Activated T-helper 2 cell treated with anti-CD3 and anti-CD28 coated beads, Interferon-gamma antibody, Interleukin-2, Interleukin-4, amounts not matched to agents 10 μg/mL and 5 μg/mL and 100 μg/mL, durations not matched to agents 14 hours and 24 hours and 36 hours (primary cell): ENCODE measurements at places on chromosomes 13 and 19. TPM values are rescaled to one million over a fixed set of nuclear protein-coding genes. Genes with fewer than 3 reads are reported as not detected.

- no peak for DNase-seq
- H3K27me3 ChIP-seq, result peaks cover 77% of the 10 kb centered on the region
- H3K27ac ChIP-seq, result no peak overlapping the region
These were observed 36.4 kb upstream of the IGFL4 start for GRCh38 chr19:46076951-46077814.

GRCh38 chr19:29836409-29836825, 24.6 kb downstream of the CCNE1 start:
- peak overlapping the region; percentile 97 for H3K27ac ChIP-seq
- peak; percentile 56 for DNase-seq
- peaks cover 38% of the 10 kb centered on the region for H3K4me1 ChIP-seq
- H3K36me3 ChIP-seq, result no peaks in the 10 kb centered on the region
- H3K4me3 ChIP-seq, result peak overlapping the region; percentile 49

DNA sequence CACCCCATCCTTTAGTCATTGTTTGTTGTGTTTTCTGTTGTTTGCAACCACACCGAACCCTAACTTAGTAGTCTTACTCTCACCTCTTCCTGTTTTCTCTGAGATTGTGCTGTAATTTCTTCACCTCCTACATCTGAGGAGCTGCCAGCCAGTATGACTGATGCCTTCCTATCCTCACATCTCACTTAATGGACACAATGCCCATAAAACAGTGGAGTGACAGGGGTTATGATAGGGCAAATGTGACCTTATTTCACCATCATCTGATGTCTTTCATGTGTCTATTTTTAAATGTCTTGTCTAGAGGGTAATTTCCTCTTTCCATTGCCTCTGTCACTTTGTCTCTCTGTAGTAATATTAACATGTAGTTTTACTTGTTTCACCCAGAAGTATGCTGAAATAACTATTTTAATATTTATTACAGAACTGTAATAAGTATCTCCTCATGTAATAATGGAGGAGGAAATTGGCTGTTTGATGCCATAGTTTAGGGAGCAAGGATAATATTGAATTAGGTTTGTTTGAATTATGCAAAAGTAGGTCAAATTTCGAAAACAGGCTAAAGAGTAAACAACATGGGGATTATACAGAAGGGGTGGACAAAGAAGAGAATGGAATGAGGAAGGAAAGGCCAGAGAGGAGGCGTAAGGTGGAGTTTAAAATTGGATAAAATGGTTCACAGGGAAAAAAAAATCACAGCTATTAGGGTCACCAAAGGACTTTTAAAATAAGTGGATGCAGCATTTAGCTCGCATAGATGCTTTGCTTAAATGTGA, 103.5 kb upstream of the SPRY2 start:
- H3K4me3 ChIP-seq, result no peak overlapping the region
- no peaks in the 10 kb centered on the region for H3K36me3 ChIP-seq

DNA sequence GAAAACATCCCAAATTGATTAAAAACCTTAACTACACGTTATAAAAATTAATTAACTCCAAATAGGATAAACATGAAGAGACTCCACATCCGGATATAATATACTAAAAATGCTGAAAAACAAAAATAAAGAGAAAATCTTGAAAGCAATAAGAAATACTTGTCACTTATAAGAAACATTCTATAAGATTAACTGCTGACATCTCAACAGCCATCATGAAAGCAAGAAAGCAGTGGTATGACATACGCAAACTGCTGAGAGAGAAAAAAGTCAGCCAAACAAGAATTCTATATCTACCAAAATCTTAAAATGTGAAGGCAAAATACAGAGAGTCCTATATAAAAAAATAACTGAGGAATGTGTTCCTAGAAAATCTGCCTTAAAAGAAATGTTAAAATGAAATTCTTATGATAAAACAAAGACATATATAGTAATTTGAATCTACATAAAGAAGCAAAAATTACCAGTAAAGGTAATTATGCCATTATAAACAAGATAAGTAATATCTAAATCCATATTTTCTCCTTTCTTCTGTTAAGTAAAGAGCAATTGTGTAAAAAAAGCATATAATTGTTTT, 1851.1 kb downstream of the PCDH9 start:
- no peak for DNase-seq
- H3K27me3 ChIP-seq, result no peaks in the 10 kb centered on the region
- no peaks in the 10 kb centered on the region for H3K4me1 ChIP-seq
- H3K4me3 ChIP-seq, result no peak overlapping the region

GRCh38 chr13:25958986-25959385, 92.8 kb downstream of the SHISA2 start:
- H3K36me3 ChIP-seq, result no peaks in the 10 kb centered on the region
- peaks cover 10% of the 10 kb centered on the region for H3K27me3 ChIP-seq

- H3K27me3 ChIP-seq, result no peaks in the 10 kb centered on the region
- H3K4me3 ChIP-seq, result peak overlapping the region; percentile 47
- H3K36me3 ChIP-seq, result peaks cover 82% of the 10 kb centered on the region
- H3K27ac ChIP-seq, result peak overlapping the region; percentile 85
These were observed 32.0 kb downstream of the NDFIP2 start for GRCh38 chr13:79512950-79513349.

DNA sequence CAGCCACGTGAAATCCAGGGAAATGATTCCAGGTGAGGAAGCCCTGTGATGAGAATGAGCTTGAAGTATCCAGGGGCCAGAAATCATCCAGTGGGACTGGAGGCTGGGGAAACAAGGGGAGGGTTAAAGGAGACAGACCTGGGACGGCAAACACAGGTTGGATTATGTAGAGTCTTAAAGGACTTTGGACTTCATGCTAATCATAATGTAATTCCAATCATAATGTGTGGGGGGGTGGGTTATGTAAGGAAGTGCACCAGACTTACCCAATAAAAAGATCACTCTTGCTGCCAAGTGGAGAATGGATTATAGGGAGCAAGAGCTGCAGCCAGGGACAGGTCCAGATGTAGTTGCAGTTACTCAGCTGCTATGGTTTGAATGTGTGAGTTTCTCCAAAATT, 16.1 kb upstream of the CYSLTR2 start:
- peaks cover 12% of the 10 kb centered on the region for H3K27me3 ChIP-seq
- H3K4me3 ChIP-seq, result no peak overlapping the region
- no peak overlapping the region for H3K27ac ChIP-seq
- H3K4me1 ChIP-seq, result peaks cover 2% of the 10 kb centered on the region
- H3K36me3 ChIP-seq, result no peaks in the 10 kb centered on the region
- no peak for DNase-seq

GRCh38 chr13:59261928-59262488, 901.7 kb downstream of the DIAPH3 start:
- DNase-seq, result no peak
- no peaks in the 10 kb centered on the region for H3K36me3 ChIP-seq
- H3K27ac ChIP-seq, result no peak overlapping the region
- no peak overlapping the region for H3K4me3 ChIP-seq
- H3K4me1 ChIP-seq, result no peaks in the 10 kb centered on the region

DNA sequence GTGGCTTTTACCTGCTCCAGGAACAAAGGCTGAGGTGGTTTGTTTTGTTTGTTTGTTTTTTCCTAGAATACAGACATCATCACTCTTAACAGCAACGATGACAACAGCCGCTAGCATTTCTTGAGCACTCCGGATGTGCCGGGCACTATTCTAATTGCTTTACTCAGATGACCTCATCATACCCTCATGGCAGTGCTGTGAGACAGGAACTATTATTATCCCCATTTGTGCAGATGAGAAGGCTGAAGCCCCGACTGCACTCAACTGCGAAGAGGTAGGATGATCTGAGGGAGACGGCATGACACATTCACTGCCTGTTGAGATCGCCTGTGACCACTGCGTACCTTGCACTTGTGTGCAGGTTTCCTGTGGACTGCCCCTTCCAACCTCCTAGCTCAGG, 66.5 kb downstream of the CCDC70 start:
- no peak overlapping the region for H3K4me3 ChIP-seq
- no peak overlapping the region for H3K27ac ChIP-seq
- peaks cover 20% of the 10 kb centered on the region for H3K4me1 ChIP-seq
- DNase-seq, result no peak
- no peaks in the 10 kb centered on the region for H3K36me3 ChIP-seq

- peak overlapping the region; percentile 86 for H3K4me3 ChIP-seq
- peaks cover 34% of the 10 kb centered on the region for H3K4me1 ChIP-seq
- DNase-seq, result no peak
- H3K27me3 ChIP-seq, result no peaks in the 10 kb centered on the region
These were observed 1.3 kb downstream of the TRIP10 start for GRCh38 chr19:6740589-6741343.

DNA sequence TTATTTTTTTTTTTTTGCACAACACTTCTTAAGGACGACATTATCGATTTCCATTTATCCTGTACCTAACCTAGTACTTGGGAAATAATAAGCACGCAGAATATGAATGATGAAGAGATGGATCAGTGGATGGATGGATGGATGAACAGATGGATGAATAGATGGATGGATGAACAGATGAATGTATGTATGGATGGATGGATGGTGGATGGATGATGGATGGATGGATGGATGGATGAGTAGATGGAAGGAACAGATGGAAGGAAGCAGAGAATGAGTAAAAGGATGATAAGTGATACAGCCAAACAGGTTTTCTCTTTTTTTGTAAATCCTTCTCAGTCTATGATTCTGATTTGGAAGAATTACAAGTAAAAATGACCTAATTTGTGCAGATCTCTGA, 166.9 kb downstream of the COL4A1 start:
- peaks cover 59% of the 10 kb centered on the region for H3K27me3 ChIP-seq
- H3K27ac ChIP-seq, result no peak overlapping the region
- no peak for DNase-seq
- no peak overlapping the region for H3K4me3 ChIP-seq
- H3K36me3 ChIP-seq, result no peaks in the 10 kb centered on the region

GRCh38 chr13:109235901-109236300, 550.5 kb downstream of the IRS2 start:
- no peak for DNase-seq
- no peaks in the 10 kb centered on the region for H3K36me3 ChIP-seq
- no peaks in the 10 kb centered on the region for H3K27me3 ChIP-seq
- no peak overlapping the region for H3K4me3 ChIP-seq
- H3K4me1 ChIP-seq, result no peaks in the 10 kb centered on the region

GRCh38 chr13:99371956-99372355, 64.8 kb upstream of the GPR183 start:
- peaks cover 74% of the 10 kb centered on the region for H3K4me1 ChIP-seq
- H3K36me3 ChIP-seq, result peaks cover 78% of the 10 kb centered on the region
- DNase-seq, result no peak
- H3K4me3 ChIP-seq, result peak overlapping the region; percentile 27
- H3K27me3 ChIP-seq, result no peaks in the 10 kb centered on the region

- H3K36me3 ChIP-seq, result peaks cover 15% of the 10 kb centered on the region
- no peak overlapping the region for H3K4me3 ChIP-seq
- no peaks in the 10 kb centered on the region for H3K4me1 ChIP-seq
- peak; percentile 75 for DNase-seq
These were observed 9.5 kb downstream of the GPX4 start for GRCh38 chr19:1113030-1113985.

- H3K36me3 ChIP-seq, result no peaks in the 10 kb centered on the region
- H3K4me1 ChIP-seq, result no peaks in the 10 kb centered on the region
- DNase-seq, result no peak
- H3K4me3 ChIP-seq, result no peak overlapping the region
- H3K27ac ChIP-seq, result no peak overlapping the region
These were observed 227.3 kb downstream of the POU4F1 start for GRCh38 chr13:78376033-78376432.

PPP5C gene
- total RNA-seq, result 136 TPM in 2 replicates

PEPD gene
- total RNA-seq, result 18.9 and 23.8 TPM in 2 replicates

MICU2 gene
- 36.6 and 38.8 TPM in 2 replicates for total RNA-seq

RAB3A gene
- total RNA-seq, result 6.3 and 7.4 TPM in 2 replicates

POLR1G gene
- 16.1 and 16.7 TPM in 2 replicates for total RNA-seq

ANKRD27 gene
- total RNA-seq, result 35.6 and 38.3 TPM in 2 replicates

ACP7 gene
- total RNA-seq, result not detected in 2 replicates

KASH5 gene
- 0.14 and 0.28 TPM in 2 replicates for total RNA-seq

POU2F2 gene
- 48.6 and 49.5 TPM in 2 replicates for total RNA-seq

MZF1 gene
- 18.8 and 19.0 TPM in 2 replicates for total RNA-seq

CYP4F8 gene
- not detected in 2 replicates for total RNA-seq
